ENCODE measurements at places on chromosomes 2 and 18.

DNA sequence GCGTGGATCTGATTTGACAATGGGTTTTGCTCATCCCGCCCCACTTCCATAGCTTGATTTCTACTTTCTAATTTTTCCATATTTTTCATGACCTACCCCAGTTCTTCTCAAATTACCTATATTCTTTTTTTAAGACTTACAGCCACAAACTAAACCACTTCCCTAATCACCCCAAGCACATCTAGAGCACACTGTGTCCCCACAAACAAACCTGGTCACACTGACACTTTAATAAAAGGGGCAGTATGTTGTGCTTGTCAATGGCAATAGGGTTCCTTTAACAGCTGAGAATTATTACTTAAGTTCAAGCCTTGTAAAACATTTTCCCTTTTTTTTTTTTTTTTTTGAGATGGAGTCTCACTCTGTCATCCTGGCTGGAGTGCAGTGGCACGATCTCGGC is 47.1 kb downstream of the MREG start:
- no peak for DNase-seq

- DNase-seq: no peak
These were observed 388.1 kb upstream of the ACVR2A start for GRCh38 chr2:147456779-147457178.

DNA sequence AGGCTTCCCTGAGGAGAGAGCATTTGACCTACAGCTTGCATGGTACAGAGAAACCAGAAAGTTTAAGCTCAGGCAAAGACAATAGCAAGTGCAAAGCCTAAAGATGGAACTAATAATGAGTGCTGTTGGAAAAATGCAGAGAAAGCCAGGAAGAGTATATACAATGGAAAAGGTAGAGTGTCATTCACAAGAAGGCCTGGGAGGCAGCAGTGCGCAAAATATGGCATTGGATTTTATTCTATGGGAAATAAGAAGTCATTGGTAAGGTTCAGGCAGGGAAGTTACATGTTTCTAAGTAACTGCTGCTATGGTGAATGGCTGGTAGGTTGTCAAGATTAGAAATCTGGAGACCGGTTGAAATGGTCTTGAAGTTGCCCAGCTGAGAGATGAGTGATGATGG is 2167.3 kb upstream of the CELF4 start:
- no peak for DNase-seq

DNA sequence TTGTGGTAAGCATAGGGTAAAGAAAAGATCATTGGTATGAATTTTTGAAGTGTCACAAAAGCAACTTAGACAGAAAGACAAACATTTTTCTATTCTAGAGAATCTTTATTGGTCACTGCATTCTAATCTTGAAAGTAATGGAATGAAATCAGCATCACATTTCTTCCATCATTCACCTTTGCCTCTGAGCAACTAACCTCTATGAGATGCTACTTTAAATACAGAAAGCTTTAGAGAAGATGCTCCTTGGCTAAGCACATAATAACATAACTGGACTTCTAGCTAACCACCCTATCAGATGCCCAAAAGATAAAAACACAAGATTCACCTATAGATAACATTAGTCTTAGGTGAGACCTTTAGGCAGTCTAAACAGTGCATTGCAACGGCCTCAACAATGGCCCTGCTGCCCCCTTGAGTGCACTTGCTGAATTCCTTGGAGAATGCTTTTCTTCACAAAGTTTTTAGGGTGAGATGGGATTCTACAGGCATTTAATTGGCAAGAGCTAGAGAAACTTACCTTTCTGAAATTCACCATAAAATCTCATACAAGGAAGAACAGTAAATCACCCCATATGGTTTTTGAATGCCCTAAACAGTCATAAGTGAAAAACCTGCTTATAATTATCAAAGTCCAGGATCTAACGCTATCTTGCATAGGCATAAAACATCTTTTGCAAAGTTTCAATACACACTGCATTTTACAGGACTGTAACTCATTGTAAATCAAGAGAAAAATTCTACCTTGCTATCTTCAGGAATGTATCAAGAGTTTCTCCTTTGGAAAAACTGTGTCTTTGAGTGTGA is 791.3 kb upstream of the CHAC2 start:
- no peak for DNase-seq

- no peak for DNase-seq
These were observed 7.4 kb downstream of the AGXT start for GRCh38 chr2:240876035-240876474.

GRCh38 chr2:36753706-36754221 is 57.3 kb downstream of the VIT start:
- DNase-seq: no peak

GRCh38 chr2:60104514-60105505 is 448.6 kb downstream of the BCL11A start:
- no peak for DNase-seq

- no peak for DNase-seq
These were observed 197.9 kb upstream of the HDAC4 start for GRCh38 chr2:239598732-239599090.

- no peak for DNase-seq
These were observed 7.1 kb downstream of the PKDCC start for GRCh38 chr2:42054714-42055430.

GRCh38 chr18:59848002-59848401 is 51.8 kb upstream of the PMAIP1 start:
- DNase-seq: no peak

DNA sequence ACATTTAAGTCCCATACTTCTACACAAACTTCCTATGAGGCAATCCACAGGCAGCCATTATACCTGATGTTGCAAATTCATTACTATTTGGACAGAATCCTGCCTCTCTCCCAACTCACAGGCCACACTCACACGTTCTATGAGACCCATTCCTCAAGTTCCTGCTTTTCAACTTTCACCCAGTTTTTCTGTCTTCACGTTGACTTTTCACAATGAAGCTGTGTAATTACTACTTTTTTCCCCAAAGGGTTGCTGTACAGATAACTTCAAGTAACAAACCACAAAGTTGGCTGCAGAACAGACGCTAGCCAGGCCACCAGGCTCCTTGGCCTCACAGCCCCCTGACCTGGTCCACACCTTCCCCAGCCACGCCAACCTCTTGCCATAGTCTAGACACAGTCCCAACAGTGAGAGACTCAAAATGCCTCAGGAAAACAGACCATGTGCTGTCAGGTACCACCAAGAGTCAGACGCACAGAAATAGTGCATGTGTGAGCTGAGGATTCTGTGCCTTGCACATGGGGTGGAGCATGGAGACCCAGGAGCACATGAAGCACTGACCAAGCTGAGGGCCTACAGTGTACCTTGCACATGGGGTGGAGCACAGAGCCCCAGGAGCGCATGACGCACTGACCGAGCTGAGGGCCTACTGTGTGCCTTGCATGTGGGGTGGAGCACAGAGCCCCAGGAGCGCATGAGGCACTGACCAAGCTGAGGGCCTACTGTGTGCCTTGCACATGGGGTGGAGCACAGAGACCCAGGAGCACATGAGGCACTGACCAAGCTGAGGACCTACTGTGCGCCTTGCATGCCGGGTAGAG is 61.0 kb downstream of the EIPR1 start:
- DNase-seq: no peak

GRCh38 chr2:216142540-216142939 is 33.4 kb downstream of the XRCC5 start:
- DNase-seq: no peak
